ENCODE measurements at places on chromosomes 5 and 9.

DNA sequence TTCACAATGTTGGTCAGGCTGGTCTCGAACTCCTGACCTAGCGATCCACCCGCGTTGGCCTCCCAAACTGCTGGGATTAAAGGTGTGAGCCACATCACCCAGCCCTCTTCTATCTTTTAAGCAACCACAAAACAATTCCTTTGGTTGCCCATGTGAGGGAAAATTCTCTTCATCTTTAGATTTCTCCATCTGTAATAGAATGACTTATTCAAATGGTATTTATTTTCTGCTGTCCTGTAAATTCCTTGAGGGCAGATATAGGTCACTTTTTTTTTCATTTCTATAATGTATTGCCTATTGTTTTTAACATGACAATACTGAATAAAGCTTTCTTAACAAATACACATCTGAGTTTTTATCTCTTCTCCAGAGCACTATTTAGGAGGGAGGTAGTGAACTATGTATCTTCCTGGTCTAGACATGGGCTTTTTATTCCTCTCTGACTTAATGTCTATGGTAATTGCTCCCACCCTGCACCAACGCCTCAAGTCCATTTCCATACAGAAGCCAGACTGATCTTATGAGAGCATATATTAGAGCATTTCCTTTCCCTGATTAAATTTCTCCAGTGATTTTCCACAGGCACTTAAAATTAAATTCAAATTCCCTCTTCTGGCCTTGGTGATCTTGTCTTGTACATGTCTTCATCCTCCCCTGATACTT lies 595.6 kb downstream of the CAAP1 start:
- H3K27me3 ChIP-seq: no peaks in the 10 kb centered on the region
- H3K4me1 ChIP-seq: no peaks in the 10 kb centered on the region
- H3K27ac ChIP-seq: no peak overlapping the region
- H3K36me3 ChIP-seq: no peaks in the 10 kb centered on the region
- H3K4me3 ChIP-seq: no peak overlapping the region

- no peaks in the 10 kb centered on the region for H3K4me1 ChIP-seq
- H3K36me3 ChIP-seq: no peaks in the 10 kb centered on the region
- no peak overlapping the region for H3K27ac ChIP-seq
Measured at GRCh38 chr9:132365986-132366385, 11.2 kb upstream of the SETX start.

DNA sequence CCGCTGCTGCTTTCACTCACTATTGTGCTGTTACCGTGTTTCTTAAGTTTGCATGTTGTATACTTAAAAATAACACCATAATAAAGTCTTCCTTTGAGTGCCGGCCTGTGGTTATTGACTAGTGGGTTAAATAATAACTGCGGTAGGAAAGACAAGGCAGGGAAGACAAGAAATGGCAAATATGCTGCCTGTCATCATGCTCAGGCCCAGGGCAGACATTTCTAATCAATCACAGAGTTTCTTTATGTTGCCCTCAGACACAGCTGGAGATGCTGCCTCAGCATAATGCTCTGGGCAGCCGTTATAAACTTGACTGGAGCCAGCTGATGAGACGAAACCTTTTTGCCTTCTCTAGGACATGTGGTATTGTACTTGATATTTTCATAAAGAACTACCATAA lies 215.0 kb downstream of the GAPVD1 start:
- H3K4me1 ChIP-seq: no peaks in the 10 kb centered on the region
- H3K4me3 ChIP-seq: no peak overlapping the region
- no peak for DNase-seq
- no peaks in the 10 kb centered on the region for H3K27me3 ChIP-seq

GRCh38 chr5:36452424-36453006 lies 150.8 kb upstream of the RANBP3L start:
- no peaks in the 10 kb centered on the region for H3K4me1 ChIP-seq
- H3K36me3 ChIP-seq: no peaks in the 10 kb centered on the region
- no peak overlapping the region for H3K4me3 ChIP-seq
- H3K27me3 ChIP-seq: no peaks in the 10 kb centered on the region

DNA sequence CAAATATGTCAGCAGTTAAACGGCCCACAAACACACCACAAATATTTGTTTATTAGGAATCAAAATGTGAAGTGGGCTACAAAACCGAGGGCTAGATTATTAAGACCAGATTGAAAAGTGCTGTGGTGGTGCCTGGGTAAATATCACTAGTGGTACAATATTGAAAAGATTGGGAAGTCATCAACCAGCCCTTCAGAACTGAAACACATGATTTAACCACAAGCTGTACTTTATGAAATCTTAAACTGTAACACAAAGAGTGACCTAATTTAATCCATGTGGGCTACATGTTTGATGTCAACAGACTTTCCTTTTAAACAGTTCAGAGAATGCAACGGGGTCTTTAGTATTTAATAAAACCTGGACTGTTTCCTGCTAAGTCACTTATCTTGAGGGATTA lies 182.3 kb downstream of the SPATA31D1 start:
- no peak overlapping the region for H3K4me3 ChIP-seq
- no peaks in the 10 kb centered on the region for H3K27me3 ChIP-seq
- no peaks in the 10 kb centered on the region for H3K36me3 ChIP-seq
- no peak for DNase-seq
- no peaks in the 10 kb centered on the region for H3K4me1 ChIP-seq
- H3K27ac ChIP-seq: no peak overlapping the region

DNA sequence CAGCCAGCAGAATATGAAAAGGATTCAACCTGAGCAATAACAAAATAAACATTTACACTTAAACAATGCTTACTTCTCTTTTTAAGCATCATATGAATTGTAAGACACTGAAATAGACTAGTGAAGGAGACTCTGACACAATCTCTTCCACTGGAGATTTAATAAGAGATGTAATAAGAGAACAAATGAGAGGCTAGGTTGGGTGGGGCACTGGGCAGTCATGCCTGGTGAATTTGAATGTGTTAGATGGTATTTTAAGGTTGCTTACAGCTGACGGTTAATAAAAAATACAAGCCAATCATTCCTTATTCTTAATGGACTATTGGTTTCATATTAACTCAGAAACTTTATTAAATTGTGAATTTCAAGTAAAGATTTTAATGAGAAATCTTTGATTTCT lies 105.9 kb upstream of the TARS1 start:
- H3K4me1 ChIP-seq: no peaks in the 10 kb centered on the region
- no peak for DNase-seq
- no peaks in the 10 kb centered on the region for H3K27me3 ChIP-seq
- no peaks in the 10 kb centered on the region for H3K36me3 ChIP-seq
- H3K4me3 ChIP-seq: no peak overlapping the region

DNA sequence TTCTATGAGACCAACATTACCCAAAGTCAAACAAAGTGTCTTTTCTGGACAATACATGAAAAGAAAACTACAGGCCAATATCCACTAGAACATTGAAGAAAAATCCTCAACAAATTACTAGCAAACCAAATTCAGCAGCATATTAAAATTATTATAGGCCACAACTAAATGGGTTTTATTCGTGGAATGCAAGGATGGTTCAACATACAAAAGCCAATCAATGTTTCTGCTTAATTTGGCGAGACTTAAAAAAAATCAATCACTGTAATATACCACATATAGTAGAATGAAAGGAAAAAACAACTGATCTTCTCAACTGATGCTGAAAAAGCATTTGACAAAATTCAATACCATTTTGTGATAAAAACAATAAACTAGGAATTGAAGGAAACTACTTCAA lies 51.8 kb upstream of the FNIP1 start:
- H3K27ac ChIP-seq: no peak overlapping the region
- no peaks in the 10 kb centered on the region for H3K36me3 ChIP-seq
- no peak for DNase-seq
- H3K4me3 ChIP-seq: no peak overlapping the region

- H3K4me3 ChIP-seq: no peak overlapping the region
- no peaks in the 10 kb centered on the region for H3K36me3 ChIP-seq
Measured at GRCh38 chr9:108640230-108640629, 215.6 kb downstream of the ACTL7B start.

GRCh38 chr9:91101611-91102168 lies 260.0 kb downstream of the AUH start:
- no peaks in the 10 kb centered on the region for H3K36me3 ChIP-seq
- no peaks in the 10 kb centered on the region for H3K27me3 ChIP-seq
- H3K4me3 ChIP-seq: no peak overlapping the region
- no peak overlapping the region for H3K27ac ChIP-seq
- H3K4me1 ChIP-seq: no peaks in the 10 kb centered on the region
